Stimulated activated CD4-positive, alpha-beta T cell treated with anti-CD3 and anti-CD28 coated beads, TNF-alpha, amount 100 ng/mL, for 48 hours (primary cell): ENCODE measurements at places on chromosomes 7 and 10.
A peak's percentile ranks its signal among the peaks of the same experiment; 100 is the strongest.

DNA sequence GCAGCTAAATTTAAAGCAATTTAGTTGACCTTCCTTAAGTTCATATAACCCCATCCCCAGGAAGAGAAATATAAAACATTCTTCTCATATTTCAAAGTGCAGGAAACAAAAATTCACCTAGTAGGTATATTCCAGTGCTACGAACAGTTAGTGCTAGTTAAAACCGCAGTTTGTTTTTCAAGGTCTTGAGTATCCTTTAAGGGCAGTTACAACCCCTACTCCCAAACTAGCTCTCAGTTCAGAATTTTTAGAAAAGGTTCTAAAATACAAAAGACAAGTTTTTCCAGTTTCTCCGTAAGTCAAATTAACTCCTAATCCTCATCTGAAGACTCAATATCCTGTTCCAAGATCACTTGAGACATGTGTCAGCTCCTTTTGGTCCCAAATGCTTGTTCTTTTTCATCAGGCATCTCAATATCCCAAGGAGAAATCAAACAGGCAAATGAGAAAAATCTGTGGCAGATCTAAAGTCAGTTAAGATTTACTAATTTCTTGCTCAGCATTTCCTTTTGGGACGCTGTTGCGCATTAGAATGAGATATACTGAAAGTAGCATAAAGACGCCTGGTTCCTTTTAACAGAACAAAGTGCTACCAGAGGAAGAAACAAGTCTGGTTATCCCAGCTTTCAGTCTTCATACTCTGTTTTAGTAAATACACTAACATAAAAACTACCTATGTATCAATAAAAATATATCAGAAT, 51.8 kb downstream of the ARHGAP12 start:
- DNase-seq: no peak

- no peak for DNase-seq
Observed at GRCh38 chr10:1086787-1087186, 30.6 kb downstream of the WDR37 start.

DNA sequence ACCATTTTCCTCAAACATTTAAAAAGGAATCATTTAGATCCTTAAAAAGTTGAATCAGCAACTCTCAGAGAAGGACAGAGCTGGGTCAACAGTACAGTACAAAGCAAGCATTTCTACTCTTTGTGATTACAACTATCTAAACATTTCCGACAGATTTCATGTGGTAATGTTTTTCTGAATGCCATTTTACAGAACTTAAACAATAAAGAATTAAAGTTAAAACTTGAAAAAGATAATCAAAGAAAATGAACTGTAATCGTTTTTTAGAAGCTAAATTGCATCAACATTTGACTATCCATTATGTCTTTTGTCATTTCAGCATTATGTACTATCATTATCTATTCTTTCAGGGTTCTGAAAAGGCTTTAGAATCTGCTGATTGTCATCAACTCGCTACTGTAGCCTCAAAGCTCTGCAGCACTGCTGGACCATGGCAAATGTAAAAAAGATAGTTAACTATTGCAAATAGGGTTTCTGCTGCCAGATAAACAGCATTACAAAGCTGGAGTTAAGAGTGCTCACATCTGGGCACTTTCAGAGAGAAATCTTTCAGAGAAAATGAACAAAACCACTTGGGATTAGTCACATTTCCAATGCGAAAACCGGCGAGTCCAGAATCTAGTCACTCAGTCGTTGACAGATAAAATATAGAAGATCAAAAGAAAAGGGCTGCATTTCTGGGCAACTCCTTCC, 160.4 kb upstream of the LAMB4 start:
- DNase-seq: no peak

GRCh38 chr10:85612833-85613232, 753.8 kb downstream of the GRID1 start:
- DNase-seq: no peak

- peak; percentile 1 for DNase-seq
Observed at GRCh38 chr7:93921607-93922566, at the start of gene GNG11. Gene GNG11, plus strand, starts transcription at chr7:93921735. Its CDS starts 403 bp downstream, at chr7:93922138.
